ENCODE measurements at places on chromosomes 16 and 17.

GRCh38 chr16:87736008-87736382 is 29.8 kb downstream of the KLHDC4 start:
- DNase-seq = no peak

- DNase-seq = no peak
Observed at GRCh38 chr17:11705111-11705510, 106.8 kb downstream of the DNAH9 start.

- DNase-seq = no peak
Observed at GRCh38 chr17:69050999-69051775, 9.5 kb downstream of the ABCA9 start.

GRCh38 chr17:49783071-49783715 is 5.3 kb upstream of the KAT7 start:
- no peak for DNase-seq

Measured in H1 (cell line).